ENCODE measurements at places on chromosomes 3 and 15.

- no peak for DNase-seq
Observed at GRCh38 chr15:48871542-48871941, 6.4 kb upstream of the EID1 start.

GRCh38 chr3:14507305-14507741 is 32.8 kb downstream of the GRIP2 start:
- DNase-seq = no peak

DNA sequence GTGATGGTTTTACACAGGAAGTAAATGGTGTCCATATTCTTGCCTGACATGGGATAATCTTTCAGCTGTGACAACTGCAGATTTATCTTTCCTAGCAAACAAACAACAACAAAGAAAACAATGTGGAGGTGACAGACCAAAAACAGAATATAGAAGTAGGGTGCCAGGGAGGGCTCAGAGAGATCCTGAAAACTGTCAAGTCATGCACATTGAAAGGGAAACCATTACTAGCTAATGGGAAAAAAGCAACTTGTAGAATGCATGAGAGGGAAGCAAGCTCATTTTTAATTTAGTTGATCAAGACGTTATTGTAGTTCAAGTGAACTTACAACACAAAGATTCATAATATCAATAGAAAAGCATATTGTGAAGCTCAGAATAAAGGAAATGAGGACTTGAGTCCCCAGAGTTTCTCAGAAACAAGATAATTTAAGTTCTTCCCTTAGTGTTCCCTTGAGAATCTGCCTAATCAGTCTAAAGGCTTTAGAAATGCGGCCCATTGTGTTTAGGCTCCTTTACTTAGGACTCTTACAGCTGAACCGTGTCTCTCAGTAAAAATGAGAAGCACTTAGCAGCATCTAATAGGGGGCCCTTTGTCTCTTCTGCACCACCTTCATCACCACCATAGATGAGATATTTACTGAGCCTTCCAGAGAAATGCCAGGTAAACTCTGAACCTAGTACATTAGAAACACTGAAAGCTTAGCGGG is 115.6 kb upstream of the CADPS start:
- DNase-seq = no peak

GRCh38 chr3:64450396-64450956 is 225.2 kb upstream of the PRICKLE2 start:
- DNase-seq = no peak

DNA sequence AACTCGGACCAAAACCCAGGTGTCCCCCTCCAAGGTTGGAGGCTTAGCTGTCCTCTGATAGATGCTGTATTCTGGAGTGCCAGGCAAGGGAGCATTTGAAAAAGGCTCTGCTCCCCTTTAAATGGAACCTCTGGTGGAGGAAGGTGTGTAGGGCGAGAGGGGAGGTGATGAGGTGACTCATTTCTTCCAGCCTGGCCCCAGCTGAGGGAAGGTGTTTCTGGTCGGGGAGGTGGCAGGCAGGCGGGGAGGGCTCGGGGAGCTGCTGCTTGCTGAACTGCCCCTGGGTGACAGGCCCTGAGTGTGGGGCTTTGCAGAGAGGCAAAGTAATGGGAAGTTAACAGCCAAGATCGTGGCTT is 18.8 kb downstream of the PSTPIP1 start:
- DNase-seq = no peak

- no peak for DNase-seq
Observed at GRCh38 chr15:75454471-75455378, 3.2 kb upstream of the SIN3A start.

DNA sequence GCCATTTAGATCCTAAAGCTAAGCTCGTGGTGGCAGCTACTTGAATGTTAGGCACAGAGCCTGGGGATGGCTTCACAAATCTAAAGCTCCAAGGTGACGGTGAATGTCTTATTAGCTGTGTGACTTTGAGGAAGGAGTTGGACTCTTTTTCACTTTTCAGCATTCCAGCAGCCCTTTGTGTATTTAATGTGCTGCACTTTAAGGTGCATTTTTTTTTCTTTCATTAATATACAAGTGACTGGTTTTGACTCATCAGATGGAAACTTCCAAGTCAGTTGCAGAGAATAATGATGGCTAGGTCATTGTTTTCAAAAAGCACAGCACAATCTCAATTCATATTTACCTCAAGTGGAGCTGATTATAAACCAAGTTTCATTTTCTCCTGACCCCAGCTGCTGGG is 55.8 kb downstream of the TMED3 start:
- no peak for DNase-seq

- DNase-seq = no peak
Observed at GRCh38 chr15:45128971-45129639, 574 bp downstream of the DUOXA1 start.

GRCh38 chr3:134600685-134601463 is 49.9 kb downstream of the KY start:
- peak; percentile 43 for DNase-seq

GRCh38 chr3:46707601-46708011 is 6.4 kb downstream of the TMIE start:
- no peak for DNase-seq

GRCh38 chr3:49399461-49399860 is 12.3 kb downstream of the RHOA start:
- DNase-seq = no peak

DNA sequence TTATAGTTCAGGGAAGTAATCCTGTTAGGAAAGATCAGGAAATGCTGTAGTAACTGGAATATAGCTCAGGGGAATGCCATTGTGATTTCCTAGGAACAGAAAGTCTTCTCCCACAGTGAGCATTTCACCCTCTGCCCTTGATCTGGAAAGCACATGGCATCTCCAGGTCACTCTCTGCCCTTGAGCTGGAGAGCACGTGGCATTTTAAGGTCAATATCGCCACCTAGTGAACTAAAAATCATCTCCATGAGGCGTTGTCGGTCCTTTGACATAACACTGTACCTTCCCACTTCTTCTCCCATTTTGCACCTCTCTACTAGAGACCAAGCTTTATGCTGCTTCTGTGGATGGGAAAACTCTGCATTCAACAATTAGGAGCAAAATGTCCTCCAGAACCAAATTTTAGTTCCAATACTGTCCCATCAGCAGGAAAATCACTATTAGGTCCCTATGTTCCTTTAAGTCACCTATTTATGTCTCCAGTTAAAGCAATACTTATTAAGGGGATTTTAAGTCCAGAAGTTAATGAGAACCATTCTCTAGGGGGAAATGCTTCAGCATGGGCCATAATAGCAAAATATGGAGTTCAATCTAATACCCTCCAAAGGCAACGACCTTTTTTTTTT is 54.7 kb upstream of the GK5 start:
- DNase-seq = peak; percentile 51

DNA sequence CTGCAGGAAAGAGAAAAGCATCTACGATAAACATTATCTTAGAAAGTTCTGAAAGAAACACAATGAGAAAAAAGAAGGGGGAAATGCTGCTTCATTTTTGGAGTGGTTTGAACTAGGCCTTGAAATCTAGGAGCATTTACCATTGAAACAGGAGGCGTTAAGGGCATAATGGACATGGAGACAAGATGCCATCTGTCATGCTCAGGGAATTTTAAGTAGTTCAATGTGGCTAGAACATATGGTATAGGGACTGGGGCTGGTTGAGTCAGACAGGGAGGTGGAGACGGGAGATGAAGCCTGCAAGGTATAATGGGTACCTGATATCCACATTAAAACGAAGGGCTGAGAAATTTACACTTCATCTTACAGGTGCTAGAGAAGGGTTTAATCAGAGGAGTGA is 10.4 kb upstream of the PLAAT1 start:
- DNase-seq = no peak

DNA sequence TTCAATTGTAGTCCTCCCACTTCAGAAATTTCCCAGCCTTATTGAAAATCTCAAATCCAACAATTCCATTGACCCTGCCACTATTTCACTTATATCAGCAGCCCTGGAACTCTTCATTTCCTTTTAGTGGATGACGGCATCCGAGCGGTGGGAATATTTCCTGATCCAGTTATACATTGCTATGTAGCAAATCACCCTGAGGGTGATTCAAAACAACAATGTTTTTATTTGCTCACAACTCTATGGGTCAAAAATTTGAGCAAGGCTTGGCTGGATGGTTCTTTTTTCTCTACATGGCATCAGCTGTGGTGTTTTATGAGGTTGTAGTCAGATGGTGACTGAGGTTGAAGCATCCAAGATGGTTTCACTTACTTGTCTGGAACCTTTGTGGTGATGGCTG is 70.5 kb downstream of the CHST2 start:
- DNase-seq = no peak

- DNase-seq = peak; percentile 80
Observed at GRCh38 chr15:73051807-73052652, at the start of gene NEO1. Gene NEO1, plus strand, starts transcription at chr15:73052463. Its CDS starts 213 bp downstream, at chr15:73052676.

- DNase-seq = no peak
Observed at GRCh38 chr3:107850681-107851080, 240.2 kb downstream of the CD47 start.

DNA sequence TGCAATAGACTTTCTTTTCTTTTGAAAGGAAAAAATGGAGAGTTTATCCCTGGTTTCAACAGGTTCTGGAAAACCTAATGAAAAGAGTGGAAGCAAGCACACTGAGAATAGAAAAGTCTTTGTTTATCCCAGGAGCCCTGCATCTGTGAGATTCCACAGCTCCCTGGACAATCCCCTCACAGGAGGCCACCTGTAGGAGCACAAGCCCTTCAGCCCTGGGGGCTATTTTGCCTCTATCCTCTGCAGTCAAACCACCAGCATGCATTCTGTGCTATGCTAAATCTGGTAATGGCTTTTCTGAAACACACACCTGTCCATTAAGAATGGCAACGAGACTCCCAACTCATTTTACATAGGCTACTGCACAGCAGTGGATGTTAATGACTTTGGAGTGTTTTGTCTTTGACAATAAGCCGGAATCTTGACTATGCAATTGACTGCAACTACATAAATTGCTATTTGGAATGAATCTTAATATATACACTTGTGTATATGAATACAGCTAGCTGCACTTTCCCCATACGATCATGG is 369.4 kb downstream of the NR2F2 start:
- DNase-seq = no peak

DNA sequence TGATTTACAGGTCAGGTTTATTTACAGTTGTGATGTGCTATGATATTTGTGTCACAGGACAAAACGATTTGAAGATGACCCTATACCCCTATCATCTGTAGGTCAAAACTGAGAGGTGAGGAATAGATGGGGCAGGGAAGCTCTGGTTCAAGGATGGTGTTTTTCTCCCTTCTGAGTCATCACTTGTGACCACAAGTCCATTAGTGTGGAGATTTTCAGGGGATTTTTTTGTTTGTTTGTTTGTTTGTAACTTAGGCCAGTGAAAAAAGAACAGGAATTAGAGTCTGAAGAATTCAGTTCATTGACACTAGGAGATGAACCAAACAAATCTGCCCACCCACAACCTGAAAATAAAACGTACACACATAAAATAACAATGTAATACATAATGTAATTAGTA is 62.7 kb upstream of the FAM98B start:
- no peak for DNase-seq

GRCh38 chr3:183513046-183513706 is 42.3 kb downstream of the KLHL6 start:
- no peak for DNase-seq

GRCh38 chr3:112138219-112138969 is 5.3 kb upstream of the GCSAM start:
- no peak for DNase-seq

GRCh38 chr15:88630798-88631463 is 7.9 kb upstream of the ISG20 start:
- peak; percentile 9 for DNase-seq

- DNase-seq = no peak
Observed at GRCh38 chr3:11610700-11611275, 32.9 kb downstream of the VGLL4 start.

- no peak for DNase-seq
Observed at GRCh38 chr3:10162185-10162584, 2.5 kb upstream of the IRAK2 start.

DNA sequence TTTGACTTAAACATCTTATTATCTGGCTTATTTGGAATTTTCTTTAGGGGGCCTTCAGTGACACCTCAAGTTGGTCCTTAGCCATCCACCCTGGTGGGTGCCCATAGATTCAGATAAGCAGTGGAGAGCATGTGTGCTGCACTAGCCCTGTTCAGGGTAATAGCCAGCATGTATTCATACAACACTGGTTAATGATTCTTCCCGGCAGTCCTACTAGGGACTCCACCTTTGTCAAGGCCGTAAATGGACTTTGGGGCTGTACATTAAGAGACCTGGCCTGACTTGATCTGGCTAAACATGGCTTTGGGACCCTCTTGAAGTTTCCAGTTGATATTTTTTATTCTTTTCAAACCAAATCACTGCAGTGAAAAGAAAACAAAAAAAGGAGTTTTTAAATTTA is 125.8 kb downstream of the PTPRG start:
- DNase-seq = no peak

DNA sequence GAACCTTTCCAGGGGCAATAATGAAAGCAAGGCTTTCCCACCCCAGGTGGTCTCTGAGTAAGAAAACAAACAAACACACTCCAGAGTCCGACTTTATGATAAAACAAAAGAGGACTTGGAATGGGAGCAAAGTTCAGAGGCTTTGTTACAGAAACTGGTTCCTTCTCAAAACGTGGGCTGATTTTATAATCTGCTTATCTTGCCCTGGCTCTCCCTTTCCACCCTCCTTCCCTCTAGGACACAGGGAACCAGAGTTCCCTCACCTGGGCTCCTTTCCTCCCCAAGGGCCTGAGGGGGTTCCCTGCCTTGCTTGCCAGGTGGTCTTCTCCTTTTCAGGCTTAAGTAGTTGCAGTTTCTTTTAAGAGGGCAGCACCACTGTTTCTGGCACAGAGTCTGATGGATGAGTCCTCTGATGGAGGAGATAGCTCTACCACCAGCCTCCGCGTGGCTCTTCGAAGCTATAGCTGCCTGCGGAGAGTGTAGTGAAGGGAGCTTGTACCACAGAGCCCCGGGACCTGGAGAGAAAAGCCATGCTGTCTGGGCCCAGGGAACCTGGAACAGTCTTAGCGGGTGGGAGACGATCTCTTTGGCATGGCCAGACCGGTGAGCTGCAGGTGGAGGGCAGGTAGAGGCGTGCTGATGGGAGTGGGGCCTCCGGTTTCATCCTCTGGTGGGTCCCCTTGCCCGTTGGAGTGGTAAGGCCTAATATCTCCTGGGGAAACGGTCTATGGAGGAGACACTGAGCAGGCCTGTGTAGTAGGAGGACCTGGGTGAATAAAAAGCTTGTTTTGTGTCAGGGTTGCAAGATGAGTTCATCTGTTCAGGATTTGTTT is 68.7 kb downstream of the SMAD6 start:
- no peak for DNase-seq

- DNase-seq = no peak
Observed at GRCh38 chr3:26345613-26346012, 277.0 kb upstream of the LRRC3B start.

- no peak for DNase-seq
Observed at GRCh38 chr3:156741935-156742334, 67.5 kb downstream of the TIPARP start.

DNA sequence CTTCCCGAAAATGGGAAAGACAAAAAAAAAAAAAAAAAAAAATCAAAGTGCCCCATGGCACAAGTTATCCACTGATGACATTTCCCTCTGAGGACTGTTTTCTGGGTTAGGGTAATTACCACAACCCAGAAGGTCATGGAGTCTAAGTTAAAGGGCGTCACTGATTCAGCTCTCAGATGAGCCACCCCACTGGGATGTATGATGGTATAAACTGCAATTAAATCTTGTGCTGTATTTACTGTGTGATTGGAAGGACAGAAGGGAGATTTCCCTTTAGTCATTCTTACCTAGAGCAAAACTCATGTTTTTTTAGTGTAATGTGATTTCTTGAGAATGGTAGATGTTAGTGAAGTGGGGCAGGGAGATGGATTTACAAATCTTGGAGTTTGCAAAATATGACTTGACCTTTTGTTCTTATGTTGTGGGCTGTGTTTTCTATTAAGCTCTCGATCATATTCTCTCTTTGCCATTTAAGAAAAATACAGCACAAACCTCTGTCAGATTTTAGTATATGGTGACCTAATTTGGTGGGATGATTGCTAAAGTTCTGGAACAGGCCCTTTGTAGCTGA is 244.2 kb downstream of the PTPRG start:
- DNase-seq = no peak

Data from tibial artery (tissue), 4 donors.